ENCODE measurements at places on chromosomes 3 and 15.
A peak's percentile ranks its signal among the peaks of the same experiment; 100 is the strongest.

- DNase-seq: no peak
Observed at GRCh38 chr15:87369269-87369668, 887.3 kb downstream of the NTRK3 start.

- no peak for DNase-seq
Observed at GRCh38 chr3:72210261-72210660, 425.3 kb upstream of the PROK2 start.

- no peak for DNase-seq
Observed at GRCh38 chr15:35465783-35466182, 80.2 kb downstream of the DPH6 start.

DNA sequence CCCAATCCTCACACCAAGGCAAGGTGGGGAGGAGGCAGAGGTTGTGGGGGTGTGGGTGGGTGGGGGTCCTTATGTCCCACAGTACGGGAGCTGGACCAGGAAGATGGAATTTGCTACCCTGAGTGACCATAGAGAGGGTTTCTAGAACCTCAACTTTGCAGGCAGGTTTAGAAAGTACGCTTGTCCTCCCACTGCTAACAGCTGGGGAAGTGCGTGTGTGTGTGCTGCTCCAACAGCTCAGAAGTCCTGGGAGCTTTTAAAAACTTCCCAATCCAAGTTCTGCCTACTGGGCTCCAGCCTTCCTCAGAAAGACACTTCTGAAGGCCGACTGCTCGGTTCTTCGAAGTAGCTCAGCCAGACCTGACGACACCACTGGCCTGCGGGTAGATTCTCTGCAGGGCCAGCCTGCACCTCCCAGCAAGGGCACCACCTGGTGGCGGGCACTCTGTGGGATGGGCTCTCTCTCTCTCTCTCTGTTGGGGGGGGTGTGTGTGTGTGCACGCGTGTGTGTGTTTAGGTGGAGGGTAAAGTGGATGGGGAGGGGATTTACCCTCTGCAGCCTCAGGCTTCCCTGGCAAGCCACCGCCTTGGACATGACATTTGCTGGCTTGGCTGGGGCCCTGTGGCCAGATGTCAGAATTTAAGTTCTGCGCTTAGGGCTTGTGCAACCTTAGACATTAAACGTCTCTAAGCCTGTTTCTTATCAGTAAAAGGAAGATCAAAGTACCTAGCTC, 15.6 kb downstream of the TMEM158 start:
- DNase-seq: peak; percentile 64

DNA sequence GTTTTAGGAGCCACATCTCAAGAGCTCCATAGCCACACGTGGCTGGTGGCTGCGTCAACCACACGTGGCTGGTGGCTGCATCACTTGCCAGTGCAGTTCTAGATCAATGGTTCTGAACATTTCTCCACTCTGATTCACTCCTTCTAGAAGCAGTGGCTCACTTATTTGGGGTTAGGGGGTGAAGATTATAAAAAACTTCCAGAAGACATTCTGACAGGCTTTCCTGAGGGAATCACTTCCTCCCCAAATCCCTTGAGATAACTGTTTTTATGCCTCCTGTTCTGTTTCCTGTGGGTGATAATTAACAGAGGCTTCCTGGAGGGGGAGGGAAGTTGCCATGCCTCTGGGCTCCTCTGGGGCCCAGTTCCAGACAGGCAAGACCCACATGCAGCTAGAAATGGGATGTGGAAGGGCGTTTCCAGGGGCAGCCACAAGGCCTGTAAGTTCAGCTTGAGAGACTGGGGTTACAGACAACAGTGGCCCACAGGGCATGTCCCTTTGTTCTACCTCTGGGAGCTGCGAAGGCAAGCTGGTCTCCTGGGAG, 23.6 kb downstream of the HEG1 start:
- no peak for DNase-seq

GRCh38 chr3:76943058-76943457, 96.8 kb upstream of the ROBO2 start:
- DNase-seq: no peak

- DNase-seq: no peak
Observed at GRCh38 chr15:85702321-85703101, 92.2 kb downstream of the KLHL25 start.

- DNase-seq: no peak
Observed at GRCh38 chr3:25313286-25313685, 114.8 kb upstream of the RARB start.

DNA sequence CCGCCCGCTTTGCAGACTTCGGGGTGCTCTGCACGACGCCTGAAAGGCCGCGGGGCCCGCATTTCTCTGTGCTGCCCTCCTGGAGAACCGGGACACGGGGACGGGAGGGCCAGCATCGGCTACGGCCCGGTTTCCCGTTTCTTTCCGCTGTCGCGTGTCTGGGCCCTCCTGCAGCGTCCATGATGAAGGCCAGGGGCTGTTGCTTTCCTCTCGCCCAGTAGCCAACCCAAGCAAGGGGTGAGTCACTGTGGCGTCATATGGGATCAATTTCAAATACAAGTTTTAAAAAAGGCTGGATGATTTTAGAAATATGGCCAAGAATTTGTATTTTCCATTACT, 435 bp downstream of the SLC35G2 start:
- peak; percentile 2 for DNase-seq

- DNase-seq: no peak
Observed at GRCh38 chr3:126112531-126113237, 28.8 kb upstream of the SLC41A3 start.

DNA sequence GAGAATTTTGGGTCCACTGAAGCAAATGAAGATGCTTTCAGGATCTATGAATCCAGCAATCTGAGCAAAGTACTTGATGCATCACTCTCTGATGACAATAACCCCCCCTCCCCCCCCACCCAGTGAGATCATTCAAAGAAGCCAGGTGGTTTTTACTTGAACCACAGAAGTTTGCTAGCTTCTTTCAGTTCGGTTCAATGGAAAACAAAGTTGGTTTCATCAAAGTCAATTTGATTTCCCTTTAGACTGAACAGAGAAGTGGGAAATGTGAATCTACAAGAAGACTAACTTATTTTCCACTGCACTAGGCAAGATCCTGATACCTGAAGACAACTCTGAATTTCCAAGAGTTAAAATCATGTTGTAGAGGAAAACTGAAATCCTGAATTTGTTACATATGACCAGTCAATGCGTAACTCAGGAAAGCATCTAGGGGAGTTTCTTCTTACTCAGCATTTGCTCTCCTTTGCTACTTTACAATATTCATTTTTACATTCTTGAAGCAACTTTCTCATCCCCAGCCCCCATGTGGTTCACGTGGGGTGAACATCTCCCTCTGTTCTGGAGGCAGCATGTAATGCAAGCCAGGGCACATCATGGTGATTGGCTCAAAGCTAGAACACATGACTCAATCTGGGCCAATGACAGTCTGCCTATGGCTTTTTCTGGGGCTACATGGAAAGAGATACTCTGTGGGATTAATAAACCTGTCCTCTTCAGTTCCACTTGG, 572.6 kb downstream of the FOXP1 start:
- DNase-seq: peak; percentile 30

- DNase-seq: no peak
Observed at GRCh38 chr15:76349301-76350070, 12.9 kb downstream of the ISL2 start.

- DNase-seq: no peak
Observed at GRCh38 chr15:66893294-66893693, 172.1 kb upstream of the SMAD3 start.

DNA sequence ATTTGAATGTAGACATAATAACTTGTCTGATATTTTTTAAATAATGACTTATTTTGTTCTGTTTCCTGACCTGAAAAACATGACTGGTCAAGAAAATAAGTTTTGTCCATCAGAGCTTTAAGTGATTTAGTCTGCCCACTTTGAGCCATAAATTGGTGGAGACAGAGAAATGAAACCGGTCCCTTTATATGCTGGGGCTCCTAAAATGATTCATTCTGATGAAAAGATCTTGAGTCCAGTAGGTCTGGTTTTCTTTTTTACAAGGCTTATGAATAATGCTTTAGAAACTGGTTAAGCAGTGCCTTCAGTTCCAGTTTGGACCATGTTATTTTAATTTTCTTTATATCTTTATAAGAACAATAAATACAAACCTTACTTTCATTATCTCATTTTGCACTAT, 293.2 kb downstream of the DIPK2A start:
- DNase-seq: no peak

DNA sequence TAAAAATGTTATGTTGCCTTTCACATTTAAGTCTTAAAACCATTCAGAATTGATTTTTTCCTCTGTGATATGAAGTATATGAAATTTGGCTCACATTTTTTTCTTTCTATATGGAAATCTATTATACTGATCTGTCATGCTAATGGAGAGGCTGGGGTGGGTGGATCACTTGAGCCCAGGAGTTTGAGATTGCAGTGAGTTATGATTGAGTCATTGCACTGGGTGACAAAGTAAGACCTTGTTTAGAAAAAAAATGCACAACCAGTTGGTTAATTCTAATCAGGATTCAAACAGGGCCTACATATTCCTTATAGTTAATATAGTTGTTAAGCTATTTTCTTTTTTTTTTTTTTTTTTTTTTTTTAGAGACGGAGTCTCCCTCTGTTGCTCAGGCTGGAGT, 230.5 kb downstream of the MFSD1 start:
- DNase-seq: no peak

- no peak for DNase-seq
Observed at GRCh38 chr15:80020731-80021130, 38.7 kb upstream of the ZFAND6 start.

- no peak for DNase-seq
Observed at GRCh38 chr15:69080295-69081248, 66.1 kb downstream of the NOX5 start.

GRCh38 chr15:101048581-101049030, 129.4 kb downstream of the LRRK1 start:
- DNase-seq: no peak

- DNase-seq: no peak
Observed at GRCh38 chr3:47473391-47473790, 2.4 kb downstream of the SCAP start.

DNA sequence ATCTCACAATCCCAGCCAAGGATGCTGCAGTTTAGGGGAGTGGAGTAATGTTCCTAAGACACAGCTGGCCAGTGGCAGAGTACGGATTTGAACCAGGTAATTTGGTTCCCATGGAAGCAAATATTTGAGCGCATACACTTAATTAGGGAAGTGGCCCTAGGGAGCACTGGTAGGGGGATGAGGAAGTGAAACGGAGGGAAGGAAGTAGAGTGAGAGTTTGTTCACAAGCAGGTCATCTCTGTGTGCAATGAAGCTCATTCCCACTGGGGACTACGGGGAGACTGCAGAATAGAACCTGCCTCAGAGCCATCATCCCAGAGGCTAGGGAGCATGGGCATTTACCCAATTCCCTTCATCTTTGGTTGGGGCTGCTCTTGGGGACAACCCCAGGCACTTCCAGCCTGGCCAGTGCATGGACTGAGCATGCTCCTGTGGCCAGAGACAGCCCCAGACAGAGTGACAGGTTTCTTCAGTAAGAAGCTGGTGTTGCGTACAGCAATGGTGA, 317.2 kb upstream of the PROK2 start:
- no peak for DNase-seq

DNA sequence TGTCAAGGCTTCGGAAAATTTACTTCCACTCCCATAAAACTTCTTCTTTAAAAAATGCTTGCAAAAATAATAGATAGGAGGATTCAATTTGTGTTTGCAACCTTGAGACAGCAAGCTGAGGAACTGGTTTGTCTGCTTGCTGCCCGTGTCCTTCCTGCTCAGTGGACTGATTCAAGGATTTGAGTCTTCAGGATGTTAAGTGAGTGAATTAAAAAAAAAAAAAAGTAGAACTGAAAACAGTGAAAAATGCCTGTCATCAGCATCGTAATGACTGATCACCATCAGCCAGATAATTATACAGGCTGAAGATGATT, 453.7 kb downstream of the FGF12 start:
- DNase-seq: no peak

- no peak for DNase-seq
Observed at GRCh38 chr3:48429960-48430707, at the start of gene PLXNB1. Gene PLXNB1, minus strand, starts transcription at chr3:48430086. Its CDS starts 5,475 bp downstream, at chr3:48424611.

Data from stimulated activated CD8-positive, alpha-beta memory T cell treated with anti-CD3 and anti-CD28 coated beads, Interleukin-2, amount 100 ng/mL, for 48 hours (primary cell).